ENCODE measurements at places on chromosomes 1 and 21.

DNA sequence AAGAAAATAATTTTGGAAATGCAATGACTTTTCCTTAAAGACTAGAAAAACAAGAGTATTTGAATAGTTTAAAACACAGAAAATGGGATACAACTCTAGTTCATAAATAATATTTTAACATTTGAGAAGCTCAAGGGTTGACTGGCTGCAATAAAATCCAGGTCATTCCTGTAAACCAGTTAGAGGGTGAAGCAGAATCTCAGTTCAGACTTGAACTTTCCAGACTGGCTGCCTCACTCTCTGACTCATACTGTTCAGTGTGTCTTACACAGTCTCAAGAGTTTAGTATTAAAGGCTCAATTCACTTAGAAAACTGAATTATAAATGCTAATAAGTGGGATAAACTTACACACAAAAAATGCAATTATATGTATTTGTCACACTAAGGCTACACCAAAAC, 89.9 kb downstream of the RAVER2 start:
- no peak for DNase-seq

GRCh38 chr21:16377120-16377658, 647.4 kb downstream of the USP25 start:
- DNase-seq: no peak

- no peak for DNase-seq
Measured at GRCh38 chr1:223084464-223084866, 58.6 kb downstream of the TLR5 start.

- peak; percentile 67 for DNase-seq
Measured at GRCh38 chr1:108190686-108191416, 9.3 kb downstream of the SLC25A24 start.

Measured in GF-D8 (cell line).